ENCODE measurements at places on chromosomes 1 and 21.
A peak's percentile ranks its signal among the peaks of the same experiment; 100 is the strongest.

GRCh38 chr1:184160236-184160635 is 108.7 kb downstream of the TSEN15 start:
- no peak for DNase-seq

DNA sequence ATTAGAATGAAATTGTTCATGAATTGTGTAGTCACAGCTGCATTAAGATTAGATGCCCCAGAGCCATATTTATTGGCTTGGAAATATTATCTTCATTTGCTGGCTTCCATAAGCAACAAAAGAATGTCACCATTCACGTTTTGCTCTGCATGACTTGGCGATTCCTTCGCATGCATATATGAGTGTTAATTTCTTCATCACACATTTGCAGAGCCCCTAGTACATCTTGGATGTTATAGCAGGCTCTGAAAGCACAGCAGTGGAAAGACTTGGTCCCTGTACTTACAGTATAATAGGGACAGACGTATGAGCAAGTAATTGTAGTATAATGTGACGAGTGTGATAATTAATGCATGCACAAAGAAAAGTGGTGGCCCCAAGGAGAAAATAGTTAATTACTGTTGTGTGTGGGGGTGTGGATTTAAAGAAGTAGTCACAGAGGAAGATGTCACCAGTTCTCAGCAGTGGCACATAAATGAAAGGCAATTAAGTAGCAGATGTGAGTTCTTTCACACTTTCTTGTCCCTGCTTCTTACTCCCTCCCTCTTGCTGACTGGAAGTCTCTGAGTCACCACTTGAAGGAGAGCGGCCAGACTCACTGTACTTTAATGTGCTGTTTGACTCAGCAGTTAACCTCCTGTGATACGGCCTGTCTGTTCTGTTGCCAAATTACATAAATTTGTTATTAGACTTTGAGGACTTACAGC is 21.0 kb downstream of the S100A10 start:
- DNase-seq, result peak; percentile 43

DNA sequence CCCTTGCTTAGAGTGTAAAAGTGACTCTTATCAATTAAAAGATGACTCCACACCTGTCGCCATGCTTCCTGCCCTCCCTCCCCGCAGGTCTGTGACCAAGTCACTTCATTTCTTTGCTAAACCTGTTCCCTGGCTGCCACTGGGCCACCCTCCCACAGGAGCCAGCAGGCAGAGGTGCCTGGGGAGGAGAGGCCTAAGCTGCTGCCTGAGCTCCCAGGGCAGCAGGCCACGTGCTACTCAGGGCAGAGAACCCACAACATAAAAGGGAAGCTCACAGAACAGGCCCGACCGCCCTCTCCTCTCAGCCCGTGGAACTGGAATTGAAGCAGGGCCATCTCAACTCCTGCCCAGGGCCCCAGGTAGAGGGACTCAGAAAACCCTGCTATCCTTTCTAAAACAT is 4.9 kb downstream of the C1orf198 start:
- no peak for DNase-seq

DNA sequence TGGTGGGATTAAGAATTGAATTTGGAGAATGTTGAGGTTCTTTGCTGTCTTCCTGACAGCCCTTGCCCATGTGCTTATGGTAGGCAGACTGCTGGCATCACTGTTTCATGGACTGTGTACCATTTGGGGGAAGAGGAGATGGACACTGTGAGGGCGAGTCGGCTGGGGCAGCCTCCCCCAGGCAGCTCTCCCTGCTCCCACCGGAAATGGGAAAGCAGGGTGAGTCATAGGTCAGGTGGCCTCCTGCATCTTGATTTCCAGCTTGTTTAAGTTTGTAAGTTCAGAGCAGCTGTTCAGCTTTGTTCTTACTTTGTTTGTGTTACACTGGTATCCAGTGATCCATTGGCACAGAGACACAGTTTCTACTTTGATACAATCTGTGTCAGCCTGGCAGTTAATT is 87.2 kb upstream of the CNIH3 start:
- DNase-seq, result no peak

GRCh38 chr1:156289857-156290256 is 5.6 kb downstream of the GLMP start:
- DNase-seq, result no peak

DNA sequence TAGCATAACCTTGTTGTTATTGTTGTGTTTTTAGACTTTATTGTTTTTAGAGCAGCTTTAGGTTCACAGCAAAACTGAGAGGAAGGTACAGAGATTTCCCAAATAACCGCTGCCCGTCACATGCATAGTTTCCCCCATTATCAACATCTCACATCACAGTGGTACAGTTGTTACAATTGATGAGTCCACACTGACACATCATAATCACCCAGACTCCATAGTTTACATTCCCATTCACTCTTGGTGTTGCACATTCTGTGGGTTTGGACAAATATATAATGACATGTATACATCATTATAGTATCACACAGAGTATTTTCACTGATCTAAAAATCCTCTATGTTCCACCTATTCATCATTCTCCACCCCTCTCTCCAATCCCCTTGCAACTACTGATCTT is 25.9 kb upstream of the TOR3A start:
- DNase-seq, result no peak

DNA sequence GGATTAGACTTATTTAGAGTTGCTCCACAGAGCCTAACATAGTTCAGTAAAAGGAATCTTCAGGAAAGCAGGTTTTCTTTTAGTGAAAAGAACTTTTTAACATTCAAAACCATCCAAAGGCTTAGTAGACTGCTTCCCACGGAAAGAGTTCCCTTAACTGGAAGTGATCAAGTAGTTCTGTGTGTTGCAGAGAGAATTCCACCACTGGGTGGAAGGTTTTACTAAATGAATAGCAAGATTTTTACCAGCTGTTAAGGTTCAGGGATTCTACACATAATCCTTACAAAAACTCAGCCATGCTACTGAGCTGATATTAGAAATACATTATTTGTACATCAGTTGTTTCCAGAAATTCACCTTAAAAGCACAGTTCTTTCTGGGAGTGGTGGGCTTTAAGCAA is 119.7 kb downstream of the GDAP2 start:
- no peak for DNase-seq

DNA sequence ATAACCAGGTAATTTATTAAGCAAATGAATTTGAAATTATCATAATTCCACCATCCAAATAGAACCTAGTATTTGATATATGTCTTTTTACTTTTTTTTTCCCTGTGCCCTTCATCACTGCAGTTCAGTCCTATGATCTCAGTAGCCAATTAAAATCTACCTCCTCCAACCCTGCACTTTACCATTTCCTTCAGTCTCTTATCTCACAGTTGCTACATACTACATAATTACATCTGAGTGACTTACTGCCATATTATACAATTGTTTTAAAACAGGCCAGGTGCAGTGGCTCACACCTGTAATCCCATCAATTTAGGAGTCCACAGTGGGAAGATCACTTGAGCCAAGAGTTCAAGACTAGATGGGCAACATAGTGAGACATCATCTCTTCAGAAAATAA is 73.2 kb downstream of the PRKACB start:
- no peak for DNase-seq

DNA sequence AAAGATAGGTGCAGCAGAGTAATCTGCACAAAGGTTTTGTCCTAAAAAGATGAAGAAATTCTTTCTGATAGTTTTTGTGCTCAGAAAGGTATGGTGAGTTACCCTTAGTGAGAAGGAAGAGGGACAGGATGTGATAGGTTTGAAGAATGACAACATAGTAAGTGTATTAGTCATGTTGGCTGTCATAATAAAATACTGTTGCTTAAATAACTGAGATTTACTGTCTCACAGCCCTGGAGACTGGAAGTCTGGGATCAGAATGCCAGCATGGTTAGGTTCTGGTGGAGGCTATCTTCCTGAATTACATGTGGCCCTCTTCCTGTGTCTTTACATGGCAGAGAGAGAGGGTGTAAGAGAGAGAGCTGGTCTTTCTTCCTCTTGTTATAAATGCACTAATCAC is 965.2 kb downstream of the TTLL7 start:
- no peak for DNase-seq

GRCh38 chr1:95286479-95286878 is 52.5 kb downstream of the RWDD3 start:
- DNase-seq, result no peak

GRCh38 chr21:37224861-37225839 is 42.0 kb downstream of the VPS26C start:
- DNase-seq, result peak; percentile 79

- DNase-seq, result peak; percentile 19
Observed at GRCh38 chr1:41868241-41868998, 50.3 kb downstream of the HIVEP3 start.

GRCh38 chr1:33738976-33739375 is 124.9 kb upstream of the HMGB4 start:
- no peak for DNase-seq

- DNase-seq, result no peak
Observed at GRCh38 chr21:43358940-43359822, 67.8 kb downstream of the SIK1 start.

DNA sequence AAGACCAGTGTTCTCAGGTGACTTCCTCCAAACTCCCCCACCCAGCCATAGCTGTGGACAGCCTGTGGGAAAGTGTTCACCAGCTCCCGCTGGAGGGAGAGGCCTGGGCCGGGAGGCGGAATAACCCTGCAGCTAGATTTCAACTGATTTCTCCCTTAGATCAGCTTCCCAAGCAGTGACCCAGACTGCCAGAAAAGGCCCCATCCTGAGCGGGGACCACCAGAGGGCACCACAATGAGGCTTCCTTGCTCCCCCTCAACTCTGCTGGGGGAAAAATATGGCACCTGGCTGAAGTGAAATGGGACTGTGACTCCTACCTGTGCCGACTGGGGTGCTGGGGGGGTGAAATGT is 50.8 kb downstream of the RHBG start:
- DNase-seq, result peak; percentile 54

GRCh38 chr1:234554218-234554697 is 55.7 kb downstream of the IRF2BP2 start:
- no peak for DNase-seq

DNA sequence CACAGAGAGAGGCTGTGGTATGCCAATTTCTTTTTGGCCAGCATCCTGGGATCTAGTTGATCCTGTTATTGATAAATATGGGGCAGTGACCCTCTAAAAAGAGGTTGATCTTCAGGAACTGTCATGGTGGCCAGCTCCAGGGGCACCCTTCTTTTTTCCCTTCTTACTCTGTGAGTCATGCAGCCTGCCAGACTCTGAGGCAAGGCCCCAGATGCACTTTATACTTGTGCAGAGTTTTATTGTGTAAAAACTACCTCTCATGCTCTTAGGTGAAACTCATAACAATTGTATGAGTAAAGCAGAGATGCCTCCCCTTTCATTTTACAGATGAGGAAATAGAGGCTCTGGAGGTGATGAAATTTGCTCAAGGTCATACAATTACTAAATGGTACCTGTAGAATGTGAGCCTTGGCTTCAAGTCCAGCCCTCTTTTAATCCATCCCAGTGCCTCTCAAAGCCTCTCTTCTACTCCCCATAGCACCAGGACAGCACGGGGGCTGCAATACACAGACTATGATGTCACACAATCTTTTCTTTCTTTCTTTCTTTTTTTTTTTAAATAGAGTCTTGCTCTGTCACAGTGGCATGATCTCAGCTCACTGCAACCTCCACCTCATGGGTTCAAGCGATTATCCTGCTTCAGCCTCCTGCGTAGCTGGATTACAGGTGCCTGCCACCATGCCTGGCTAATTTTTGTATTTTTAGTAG is 387.8 kb downstream of the KCNH1 start:
- no peak for DNase-seq

- no peak for DNase-seq
Observed at GRCh38 chr1:33524586-33524985, 52.1 kb downstream of the ZSCAN20 start.

DNA sequence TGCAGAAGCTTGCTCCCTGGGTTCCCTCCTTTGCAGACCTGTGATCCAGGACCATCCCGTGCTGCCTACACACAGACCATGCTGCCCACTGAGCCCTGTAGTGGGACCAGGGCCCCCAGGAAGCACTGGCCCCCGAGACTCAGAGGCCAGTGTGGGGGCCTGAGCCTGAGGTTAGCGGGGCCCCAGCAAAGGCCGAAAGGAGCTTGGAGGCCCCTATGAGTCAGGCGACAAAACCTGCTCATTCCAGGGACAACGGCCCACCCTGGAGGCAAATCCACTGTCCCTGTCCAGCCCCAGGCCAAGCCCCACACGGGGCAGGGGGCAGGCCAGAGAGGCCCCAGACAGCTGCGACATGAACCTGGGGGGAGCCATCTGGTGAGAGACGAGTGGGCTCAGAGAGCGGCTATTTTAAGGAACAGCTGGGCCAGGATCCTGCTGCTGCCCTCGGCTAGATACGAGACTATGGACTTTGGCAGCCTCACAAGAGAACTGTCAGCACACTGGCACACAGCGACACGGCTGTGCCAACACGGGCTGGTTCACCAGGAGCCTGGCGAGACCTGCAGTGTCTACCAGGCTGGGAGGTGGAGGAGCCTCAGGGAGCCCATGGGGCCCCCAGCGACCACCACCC is 74.7 kb downstream of the ARHGEF16 start:
- no peak for DNase-seq

GRCh38 chr1:236561976-236562375 is 38.2 kb downstream of the LGALS8 start:
- no peak for DNase-seq

- no peak for DNase-seq
Observed at GRCh38 chr1:14652840-14653239, 54.4 kb downstream of the KAZN start.

- peak; percentile 23 for DNase-seq
Observed at GRCh38 chr21:38831526-38832467, 26.1 kb downstream of the ETS2 start.

- no peak for DNase-seq
Observed at GRCh38 chr1:12447307-12447706, 170.7 kb downstream of the DHRS3 start.

- no peak for DNase-seq
Observed at GRCh38 chr21:34548781-34549376, 36.9 kb upstream of the KCNE1 start.

- DNase-seq, result no peak
Observed at GRCh38 chr1:1907098-1907736, 7.8 kb upstream of the CALML6 start.

- no peak for DNase-seq
Observed at GRCh38 chr1:67708606-67709005, 23.6 kb downstream of the GADD45A start.

GRCh38 chr1:183288583-183288982 is 102.5 kb downstream of the LAMC2 start:
- DNase-seq, result no peak

DNA sequence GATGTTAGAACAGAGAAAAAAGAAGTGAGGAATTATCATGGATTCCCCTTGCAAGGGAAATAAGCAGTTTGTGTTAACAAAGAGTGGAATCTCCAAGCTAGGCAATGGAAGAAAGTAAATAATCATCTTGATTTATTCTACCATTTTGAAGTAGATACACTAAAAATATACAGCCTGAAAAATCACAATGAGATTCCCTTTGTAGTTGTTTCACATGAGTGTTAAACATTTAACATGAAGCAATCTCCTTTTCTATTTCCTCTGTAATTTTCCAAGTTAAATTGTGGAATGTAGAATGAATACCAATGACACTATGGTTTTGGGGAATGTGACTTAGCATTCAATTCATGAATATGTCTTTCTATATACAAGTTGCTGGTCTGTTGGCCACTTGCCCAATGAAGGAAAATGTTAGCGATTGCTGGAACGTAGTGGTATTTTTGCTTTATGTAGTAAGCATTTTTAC is 5.7 kb downstream of the TGFB2 start:
- no peak for DNase-seq
